Testis (tissue), 5 donors: ENCODE measurements at places on chromosomes 5 and 9. TPM values are rescaled to one million over a fixed set of nuclear protein-coding genes. Genes with fewer than 3 reads are reported as not detected.

The IL5 gene
- 2.2 TPM for total RNA-seq

The IL3 gene
- not detected for total RNA-seq

The DAB2IP gene
- total RNA-seq = 136 TPM

The PSD2 gene
- total RNA-seq = 1.9 TPM

The SHC3 gene
- total RNA-seq = 0.37 TPM

The ACOT12 gene
- 0.87 TPM for total RNA-seq

The MLANA gene
- total RNA-seq = not detected

The SLC25A48 gene
- 0.71 TPM for total RNA-seq

DNA sequence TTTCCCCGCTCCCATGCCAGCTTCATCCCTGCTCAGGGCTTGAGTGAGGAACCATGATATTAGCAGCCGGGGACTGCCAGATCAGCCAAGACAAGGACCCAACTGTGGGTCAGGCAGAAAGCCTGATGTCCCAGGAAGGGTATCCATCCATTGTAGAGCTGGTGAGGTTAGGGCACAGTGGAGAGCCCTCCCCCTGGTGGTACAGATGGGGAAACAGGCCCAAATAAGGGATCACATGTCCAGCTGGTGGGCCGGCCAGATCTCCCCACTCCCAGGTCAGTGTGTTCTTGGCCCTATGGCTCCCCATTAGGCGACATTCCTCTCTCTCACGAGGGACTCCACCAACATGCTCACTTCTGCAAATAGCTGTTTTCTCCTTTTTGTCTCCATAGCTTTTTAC, 9.0 kb downstream of the CDX1 start:
- no peak for DNase-seq

- DNase-seq = no peak
Observed at GRCh38 chr9:92293075-92293354, 482 bp downstream of the IARS1 start.

GRCh38 chr5:152736906-152737305, 331.8 kb upstream of the NMUR2 start:
- DNase-seq = no peak

DNA sequence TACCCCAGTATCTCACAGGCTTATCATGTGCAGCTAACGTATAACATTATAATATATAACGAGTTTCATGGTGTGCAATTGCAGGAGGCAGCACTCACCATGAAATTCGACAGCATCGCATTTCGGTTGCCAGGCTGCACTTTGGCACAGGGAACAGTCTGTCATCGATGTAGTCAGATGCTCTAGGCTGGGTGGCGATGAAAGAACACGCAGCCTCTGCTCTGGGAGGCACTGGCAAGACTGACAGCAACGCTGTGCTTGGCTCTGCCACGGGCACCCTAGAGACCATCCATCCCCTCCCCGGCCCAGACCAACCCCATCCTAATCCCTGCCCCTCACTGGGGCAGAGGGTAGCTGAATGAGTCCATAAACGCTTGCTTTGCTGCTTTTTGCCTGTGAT, 290.8 kb downstream of the MED10 start:
- no peak for DNase-seq

DNA sequence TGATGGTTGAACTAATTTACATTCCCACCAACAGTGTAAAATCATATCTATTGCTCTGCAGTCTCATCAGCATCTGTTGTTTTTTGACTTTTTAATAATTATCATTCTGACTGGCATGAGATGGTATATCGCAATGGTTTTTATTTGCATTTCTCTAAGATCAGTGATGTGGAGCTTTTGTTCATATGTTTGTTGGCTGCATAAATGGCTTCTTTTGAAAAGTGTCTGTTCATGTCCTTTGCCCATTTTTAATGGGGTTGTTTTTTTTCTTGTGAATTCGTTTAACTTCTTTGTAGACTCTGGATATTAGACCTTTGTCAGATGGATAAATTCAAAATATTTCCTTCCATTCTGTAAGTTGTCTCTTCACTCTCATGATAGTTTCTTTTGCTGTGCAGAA, 115.2 kb upstream of the CDH12 start:
- no peak for DNase-seq

GRCh38 chr5:133409210-133409674, 203.1 kb downstream of the FSTL4 start:
- no peak for DNase-seq

GRCh38 chr9:1461812-1462211, 411.7 kb downstream of the DMRT2 start:
- no peak for DNase-seq

- DNase-seq = no peak
Observed at GRCh38 chr9:75242426-75242825, 154.1 kb downstream of the OSTF1 start.

- DNase-seq = no peak
Observed at GRCh38 chr5:91499943-91500531, 116.9 kb upstream of the ARRDC3 start.

- no peak for DNase-seq
Observed at GRCh38 chr5:146091881-146092280, 13.5 kb downstream of the PLAC8L1 start.

DNA sequence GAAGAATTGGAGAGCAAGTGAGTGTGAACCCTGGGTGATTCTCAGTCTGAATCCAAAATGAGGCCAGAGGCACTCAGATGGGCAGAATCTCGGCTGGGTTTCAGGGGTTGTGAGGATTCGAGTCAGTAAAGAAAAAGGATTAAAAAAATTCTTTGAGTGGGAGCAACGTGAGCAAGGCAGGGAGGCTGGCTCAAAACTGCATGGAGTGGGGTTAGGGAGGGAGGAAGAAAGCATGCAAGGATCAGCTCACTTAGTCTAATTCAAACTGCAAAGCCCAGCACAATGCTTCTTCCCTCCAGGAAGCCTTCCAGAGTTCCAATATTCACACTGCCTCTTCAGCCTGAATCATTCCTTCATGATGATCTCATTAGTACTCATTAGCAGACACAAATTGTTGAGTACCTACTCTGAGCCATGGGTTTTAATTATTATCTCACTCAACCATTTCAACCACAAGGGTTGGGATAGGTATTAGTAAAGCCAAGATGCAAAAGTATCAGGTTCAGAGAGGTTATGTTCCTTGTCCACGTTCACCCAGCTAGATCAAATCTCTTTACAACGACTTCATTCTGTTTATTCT, 95.8 kb downstream of the BRINP1 start:
- no peak for DNase-seq

DNA sequence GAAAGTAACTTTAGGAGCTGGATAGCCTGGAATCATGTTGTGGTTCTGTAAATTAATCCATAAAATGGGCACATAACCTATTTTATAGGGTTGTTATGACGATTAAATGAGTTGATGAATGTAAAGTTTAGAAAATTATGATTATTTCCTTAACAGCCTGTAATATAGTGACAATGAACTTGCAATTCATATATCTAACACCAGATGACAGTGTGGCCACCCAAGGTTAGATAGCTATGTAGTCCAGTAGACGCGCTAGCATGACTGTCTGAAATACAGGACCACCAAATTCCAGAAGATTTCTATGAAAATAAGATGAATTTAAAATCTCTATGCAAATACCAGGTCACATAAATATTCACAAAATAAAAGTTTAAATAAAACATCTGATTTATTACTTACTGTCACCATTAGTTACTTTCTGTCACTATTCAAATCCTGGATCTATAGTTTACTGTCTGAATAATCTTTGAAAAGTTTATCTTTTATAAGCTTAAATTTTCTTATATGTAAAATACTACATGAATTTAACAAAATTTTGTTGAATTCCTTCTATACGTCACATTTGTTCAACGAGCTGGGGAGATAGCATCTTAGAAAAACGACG, 26.1 kb upstream of the MACIR start:
- peak; percentile 46 for DNase-seq

DNA sequence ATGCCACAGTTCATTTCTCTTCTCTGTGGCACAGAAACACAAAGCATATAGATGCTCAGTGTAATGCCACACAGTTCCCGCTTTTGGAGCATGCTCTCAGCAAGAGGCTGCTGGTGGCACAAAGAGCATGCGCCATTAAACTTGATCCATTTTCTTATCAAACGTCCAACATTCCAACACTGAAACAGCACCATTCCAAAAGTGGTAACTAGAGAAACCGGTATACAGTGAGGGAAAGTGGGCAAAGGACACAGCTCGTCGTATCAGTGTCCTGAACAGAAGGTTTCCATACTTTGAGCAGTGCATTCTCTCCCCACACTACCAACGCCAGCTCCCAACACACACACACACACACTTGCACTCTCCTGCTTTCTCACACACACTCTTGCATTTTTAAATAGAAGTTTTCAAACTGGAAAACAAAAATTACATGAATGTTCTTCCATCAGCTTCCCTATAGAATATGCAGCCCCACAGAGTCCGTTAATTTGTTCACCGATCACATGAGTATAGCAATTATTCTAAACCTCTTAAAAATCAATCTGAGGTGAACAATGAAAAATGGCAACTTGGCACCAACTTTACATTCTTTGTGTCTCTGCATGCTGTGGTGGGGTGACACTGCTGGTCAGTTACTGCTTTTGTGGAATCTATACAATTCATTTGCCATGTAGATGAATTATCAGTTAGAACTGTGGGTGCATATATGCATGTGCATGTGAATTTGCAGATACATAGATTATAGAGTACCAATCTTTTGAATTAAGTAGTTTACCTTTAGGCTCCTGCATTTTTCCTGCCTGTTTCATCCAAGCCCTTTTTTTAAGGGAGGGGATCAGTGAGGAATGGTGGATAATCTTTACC, 5.7 kb downstream of the NFIB start:
- no peak for DNase-seq

GRCh38 chr5:127832067-127832466, 128.9 kb downstream of the CCDC192 start:
- no peak for DNase-seq

DNA sequence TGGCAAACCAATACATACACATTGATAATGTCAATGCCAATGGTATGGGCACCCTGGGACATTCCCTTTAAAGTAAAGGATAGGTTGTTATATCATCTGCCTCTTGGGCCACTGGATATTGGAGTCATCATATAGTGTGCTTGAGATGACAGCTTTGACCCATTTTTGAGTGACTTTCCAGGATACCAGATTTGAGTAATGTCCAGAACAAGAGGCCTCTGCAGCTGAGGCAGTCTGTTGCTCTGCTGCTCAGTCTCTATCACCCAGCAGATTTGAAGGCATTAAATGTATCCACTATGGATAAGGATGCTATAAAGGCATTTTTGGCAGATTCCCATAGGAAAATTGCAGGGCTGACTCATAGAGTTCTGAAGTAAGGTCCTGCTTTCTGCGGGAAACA, 525.6 kb upstream of the SEMA6A start:
- DNase-seq = no peak

- DNase-seq = no peak
Observed at GRCh38 chr5:144369006-144369405, 198.3 kb downstream of the KCTD16 start.

DNA sequence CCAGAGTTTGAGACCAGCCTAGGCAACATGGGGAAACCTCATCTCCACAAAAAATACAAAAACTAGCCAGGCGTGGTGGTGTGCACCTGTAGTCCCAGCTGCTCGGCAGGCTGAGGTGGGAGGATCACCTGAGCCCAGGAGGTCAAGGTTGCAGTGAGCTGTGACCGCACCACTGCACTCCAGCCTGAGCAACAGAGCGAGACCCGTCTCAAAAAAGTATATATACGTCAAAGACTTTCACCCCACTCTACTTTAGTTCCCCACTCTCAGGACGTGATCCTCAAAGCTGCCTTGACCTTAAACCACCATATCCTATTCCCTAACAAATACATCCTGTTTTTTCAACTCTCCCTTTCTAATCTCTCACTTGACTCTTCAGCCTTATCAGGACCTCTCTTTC, 41.0 kb downstream of the PCDHGC5 start:
- DNase-seq = no peak

DNA sequence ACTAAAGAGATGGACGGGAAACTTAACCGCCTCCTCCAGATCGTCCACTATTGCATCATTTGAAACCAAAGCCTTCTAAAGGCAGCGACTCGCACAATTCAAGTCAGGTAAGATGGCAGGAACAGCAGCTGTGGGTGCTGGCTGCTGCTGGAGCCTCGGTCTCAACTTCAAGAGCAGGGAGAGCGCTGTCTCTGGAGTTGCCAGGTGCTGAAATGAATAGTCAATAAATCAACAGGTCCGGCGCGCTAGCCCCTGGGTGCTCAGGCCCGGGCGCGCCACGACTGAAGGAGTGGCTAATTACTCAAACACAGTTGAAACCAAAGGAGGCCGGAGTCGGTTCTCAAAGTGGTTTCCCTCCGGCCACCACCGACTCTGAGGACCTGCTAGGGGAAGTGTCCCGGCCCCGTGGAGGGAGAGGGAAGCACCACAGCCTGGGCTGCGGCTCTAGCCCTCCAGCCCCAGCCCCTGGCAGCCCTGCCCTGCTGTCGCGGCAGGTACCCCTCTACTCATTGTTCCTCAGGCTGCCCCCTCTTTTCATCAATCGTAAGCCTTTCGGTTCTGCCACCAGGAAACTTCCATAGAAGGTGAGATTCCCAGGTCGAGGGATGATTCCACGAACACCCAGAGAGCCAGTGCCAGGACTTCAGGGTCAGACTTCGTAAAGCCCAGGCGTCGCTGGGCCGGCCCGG, 804 bp downstream of the TTC39B start:
- peak; percentile 64 for DNase-seq

DNA sequence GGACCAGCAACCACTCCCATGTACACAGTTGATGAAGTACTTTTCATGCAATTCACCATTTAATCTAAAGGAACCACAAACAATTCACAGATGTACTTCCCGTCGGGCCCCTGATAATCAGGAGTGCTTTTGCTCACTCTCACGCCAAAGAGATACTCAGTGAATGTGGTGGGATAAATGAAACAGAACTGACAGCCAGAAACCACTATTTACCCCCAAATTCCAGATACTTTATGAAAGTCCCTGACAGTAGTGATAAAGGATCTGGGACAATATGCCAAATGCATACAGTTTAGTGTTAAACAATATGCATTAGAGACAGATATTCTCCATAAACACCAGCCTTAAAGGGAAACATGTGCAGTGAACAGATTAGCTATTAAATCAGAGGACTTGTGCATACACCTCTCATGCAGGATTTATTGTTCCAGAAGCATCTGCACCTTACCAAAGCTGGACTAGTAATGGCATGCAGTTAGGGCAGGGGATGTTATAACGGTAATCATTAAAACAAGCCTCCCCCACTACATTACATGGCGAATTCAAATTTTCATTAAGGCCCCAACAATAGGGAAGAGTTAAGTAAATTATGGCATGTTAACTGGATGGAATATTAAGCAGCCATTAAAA, 74.0 kb upstream of the SLC25A51 start:
- no peak for DNase-seq
